ENCODE measurements at places on chromosomes 6 and 20.
A peak's percentile ranks its signal among the peaks of the same experiment; 100 is the strongest.

GRCh38 chr20:62177307-62177706 is 5.5 kb upstream of the MTG2 start:
- no peak for DNase-seq

DNA sequence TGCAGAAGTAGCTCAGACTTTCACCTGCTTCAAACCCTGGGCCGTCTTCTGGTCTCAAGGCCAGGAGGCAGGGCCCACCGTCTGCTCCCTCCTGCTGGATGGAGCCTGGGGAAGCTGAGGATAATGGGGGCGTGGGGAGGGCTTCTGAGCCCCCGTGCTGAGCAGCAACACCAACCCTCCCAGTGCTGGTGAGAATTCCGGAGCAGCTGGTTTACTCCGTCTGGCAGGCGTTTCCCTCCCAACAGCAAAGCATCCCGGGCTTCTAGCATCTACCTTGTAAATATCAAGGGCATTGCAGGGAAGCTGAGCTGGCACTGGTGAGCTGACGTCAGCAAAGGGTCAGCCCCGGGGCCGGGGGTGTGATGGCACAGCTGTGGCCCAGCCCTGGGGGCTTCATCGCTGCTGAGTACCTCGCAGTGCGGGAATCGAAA is 16.8 kb upstream of the CHRNA4 start:
- DNase-seq, result no peak

DNA sequence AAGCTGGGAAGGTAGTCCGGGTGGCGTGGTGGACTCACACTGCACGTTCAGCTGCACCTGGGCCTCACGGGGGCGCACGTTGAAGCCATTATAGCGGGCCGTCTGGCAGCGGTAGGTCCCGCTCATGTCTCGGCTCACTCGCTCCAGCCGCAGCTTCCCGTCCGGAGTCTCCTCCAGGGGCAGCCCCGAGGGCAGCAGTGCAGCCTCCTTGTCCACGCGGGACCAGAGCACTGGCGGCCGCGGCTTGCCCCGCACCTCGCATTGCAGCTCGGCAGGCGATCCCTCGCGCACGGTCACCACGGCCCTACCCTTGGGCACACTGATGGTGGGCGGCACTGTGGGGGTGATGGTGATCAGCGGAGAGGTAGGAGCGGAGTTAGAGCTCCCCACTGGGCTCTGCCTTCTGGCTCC is 47.6 kb downstream of the MDGA1 start:
- DNase-seq, result no peak

DNA sequence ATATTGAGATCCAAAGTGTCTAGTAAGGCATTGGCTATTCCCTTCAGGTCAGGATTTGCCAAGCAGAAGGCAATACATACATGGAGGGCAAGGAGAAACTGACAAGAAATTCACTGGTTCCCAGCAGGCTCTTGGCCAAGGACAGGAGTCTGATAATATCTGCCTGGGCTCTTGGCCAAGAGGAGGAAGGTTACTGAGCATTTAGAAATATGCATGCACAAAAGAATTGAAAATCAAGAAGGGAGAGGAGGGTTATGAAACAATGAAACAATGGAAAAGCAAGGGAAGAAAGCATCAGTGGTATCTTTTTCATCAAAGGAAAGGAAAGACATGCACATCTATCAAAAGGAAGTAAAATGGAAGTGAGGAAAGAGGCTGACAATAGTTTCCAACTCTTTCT is 42.4 kb downstream of the ARHGAP18 start:
- DNase-seq, result no peak

GRCh38 chr6:5962794-5963193 is 43.9 kb downstream of the NRN1 start:
- no peak for DNase-seq

DNA sequence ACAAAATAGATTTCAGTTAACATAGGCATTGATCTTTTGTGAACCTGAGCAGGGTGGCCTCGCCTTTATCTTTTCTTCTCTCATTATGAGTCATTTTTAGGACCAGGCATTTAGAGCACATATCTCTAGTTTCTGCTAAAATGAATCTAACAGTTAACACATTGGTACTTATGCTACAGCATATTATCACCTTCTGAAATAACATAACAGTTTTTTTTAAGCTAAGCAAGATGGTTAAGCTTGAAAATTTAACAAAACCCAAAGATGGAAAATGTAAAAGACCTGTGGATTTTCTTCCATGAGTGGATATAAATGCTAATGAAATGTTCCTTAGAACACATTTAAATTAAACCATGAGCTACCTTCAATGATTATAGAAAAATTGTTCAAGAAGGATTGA is 487.1 kb upstream of the RNF217 start:
- no peak for DNase-seq

- peak; percentile 52 for DNase-seq
Observed at GRCh38 chr20:63740070-63740626, 572 bp downstream of the SLC2A4RG start.

GRCh38 chr6:131948692-131949619 is 2.2 kb downstream of the CCN2 start:
- no peak for DNase-seq

GRCh38 chr6:15829156-15829555 is 166.3 kb upstream of the DTNBP1 start:
- DNase-seq, result no peak

DNA sequence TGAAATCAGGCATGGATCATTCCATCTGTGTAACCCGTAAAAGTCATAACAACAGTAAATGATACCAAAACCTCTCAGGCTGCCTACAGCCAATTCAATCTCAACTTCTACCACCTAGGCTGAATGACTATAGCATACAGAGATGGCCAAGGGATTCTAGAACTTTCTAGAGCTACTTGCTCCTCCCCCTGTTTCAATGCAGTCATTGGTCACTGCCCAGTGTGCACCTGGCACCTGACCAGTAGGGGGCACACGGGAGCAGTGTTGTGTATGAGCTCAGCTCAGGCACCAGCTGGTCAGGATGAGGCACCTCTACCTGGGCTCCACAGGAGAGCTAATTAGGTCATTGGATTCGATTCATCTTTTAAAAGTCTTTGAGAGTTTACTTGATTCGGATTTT is 86.2 kb downstream of the PLEKHG1 start:
- DNase-seq, result peak; percentile 23

DNA sequence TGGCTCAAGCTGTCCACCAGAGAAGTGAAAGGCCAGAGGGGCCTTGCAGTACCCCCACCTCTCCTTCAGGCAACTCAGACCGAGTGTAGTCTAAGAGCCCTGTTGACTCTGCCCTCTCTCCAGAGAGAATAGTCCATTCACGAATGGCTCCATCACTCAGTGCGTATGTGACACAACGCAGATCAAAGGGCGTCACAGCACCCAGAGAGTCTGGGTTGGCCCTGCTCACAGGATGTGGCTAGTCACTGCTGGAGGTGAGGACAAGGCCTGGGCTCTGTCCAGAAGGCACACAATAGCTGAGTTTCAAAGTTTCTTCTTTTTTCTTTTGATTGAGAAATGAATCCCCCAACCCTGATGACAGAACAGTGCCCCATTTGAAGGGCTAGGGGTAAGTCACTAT is 74.1 kb downstream of the TRMT11 start:
- DNase-seq, result no peak

- no peak for DNase-seq
Observed at GRCh38 chr20:42181064-42181463, 562.9 kb upstream of the CHD6 start.

DNA sequence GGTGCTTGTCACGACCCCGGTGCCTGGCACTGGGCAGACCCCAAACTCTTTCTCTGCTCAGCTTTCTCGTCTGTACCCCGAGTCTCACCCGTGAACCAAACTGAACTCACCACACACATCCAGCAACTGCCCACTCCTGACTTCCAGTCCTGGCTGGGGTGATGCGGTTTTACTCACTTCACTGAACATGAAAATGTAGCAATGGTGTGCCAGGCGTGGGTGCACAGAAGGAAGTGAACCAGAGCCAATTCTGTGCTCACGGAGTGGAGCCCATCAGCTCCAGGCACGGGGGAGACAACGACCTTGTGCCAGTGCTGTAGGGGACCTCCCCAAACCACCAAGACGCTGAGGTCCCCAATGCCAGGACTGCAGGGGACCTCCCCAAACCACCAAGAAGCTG is 78.7 kb upstream of the AFDN start:
- no peak for DNase-seq

- no peak for DNase-seq
Observed at GRCh38 chr6:122069932-122070331, 329.5 kb upstream of the HSF2 start.

GRCh38 chr20:8678098-8678776 is 390.6 kb upstream of the PLCB4 start:
- no peak for DNase-seq

DNA sequence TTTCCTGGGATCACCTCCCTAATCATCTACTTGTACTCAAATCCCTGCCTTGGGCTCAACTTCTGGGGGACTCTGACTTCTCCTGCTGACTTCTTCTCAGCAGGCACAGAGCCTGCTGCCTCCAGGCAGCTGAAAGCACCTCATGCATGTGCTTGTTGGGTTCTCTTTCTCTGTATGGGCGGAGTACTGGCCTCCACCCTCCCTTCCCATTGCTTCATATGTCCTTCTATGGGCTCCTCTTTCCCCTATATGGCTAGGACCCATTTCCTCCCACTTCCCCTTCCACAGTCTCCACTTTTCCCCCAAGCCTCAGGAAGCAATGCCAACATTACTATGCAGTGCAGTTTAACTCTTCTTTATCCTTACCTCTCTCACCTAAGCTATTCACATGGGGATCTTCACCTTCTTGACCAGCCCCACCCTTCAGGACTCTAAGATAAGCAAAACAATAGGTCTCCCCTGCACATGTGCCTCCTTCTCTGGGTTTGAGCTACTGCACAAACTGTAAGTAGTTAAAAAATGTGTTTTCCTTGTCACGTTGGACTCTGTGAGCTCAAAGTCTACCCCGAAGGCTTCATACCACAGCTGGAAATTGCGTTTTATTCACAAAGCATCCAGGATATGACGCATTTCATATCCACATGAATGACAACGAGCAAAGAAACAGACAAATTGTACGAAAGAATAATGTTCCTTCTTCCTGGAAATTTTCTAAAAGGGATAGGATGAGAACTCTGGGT is 93.7 kb downstream of the CDS2 start:
- no peak for DNase-seq

GRCh38 chr6:16129623-16130401 is 926 bp downstream of the MYLIP start:
- DNase-seq, result no peak

GRCh38 chr6:132690678-132691077 is 23.2 kb downstream of the VNN1 start:
- no peak for DNase-seq

All from effector memory CD4-positive, alpha-beta T cell (primary cell).